ENCODE measurements at places on chromosomes 4 and X. TPM values are rescaled to one million over a fixed set of nuclear protein-coding genes. Genes with fewer than 3 reads are reported as not detected.

DNA sequence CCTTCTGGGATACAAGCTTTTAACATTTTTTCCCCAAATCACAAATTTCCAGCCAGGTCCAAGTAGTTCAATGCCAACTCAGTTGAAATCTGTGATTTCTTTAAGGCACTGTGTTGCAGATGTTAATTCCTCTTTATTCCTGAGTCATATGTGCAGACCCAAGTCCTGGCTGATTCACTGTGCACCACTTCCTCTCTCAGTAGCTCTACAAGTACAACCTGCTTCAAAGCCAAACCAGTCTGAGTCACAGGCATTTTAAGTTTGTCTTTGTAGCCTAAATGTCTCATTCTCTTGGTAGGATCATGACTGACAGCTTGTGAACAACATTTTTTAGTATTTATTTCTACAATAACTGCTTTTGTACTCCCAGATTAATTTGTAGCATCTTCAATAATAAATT lies 165.6 kb upstream of the S100G start:
- peak; percentile 95 for DNase-seq

GRCh38 chr4:13599159-13599558 lies 28.4 kb downstream of the BOD1L1 start:
- no peak for DNase-seq

GRCh38 chr4:14844061-14844460 lies 158.2 kb upstream of the CPEB2 start:
- DNase-seq, result no peak

DNA sequence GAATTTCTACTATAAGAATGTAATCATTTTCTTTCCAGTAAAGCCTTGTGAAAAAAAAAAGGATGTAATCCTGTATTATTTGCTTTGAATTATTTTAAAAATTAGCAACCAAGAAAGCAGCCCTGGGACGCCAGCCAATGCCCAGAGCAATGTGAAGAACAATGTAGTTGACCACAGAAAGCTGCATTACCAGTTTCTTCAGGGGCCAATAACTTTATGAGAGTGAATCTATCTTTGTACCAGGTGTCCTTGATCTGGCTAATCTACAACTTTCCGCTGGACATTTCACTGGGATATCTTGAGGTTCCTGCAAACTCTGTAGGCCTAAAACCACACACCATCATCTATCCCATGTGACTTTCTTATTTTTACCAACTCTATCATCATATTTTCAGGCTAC lies 7.6 kb upstream of the KLHL2 start:
- peak; percentile 18 for DNase-seq

- no peak for DNase-seq
Measured at GRCh38 chr4:183153190-183153916, 54.3 kb downstream of the WWC2 start.

- DNase-seq, result no peak
Measured at GRCh38 chr4:11566444-11567022, 137.8 kb upstream of the HS3ST1 start.

The BANK1 gene
- total RNA-seq, result 0.06 TPM
